ENCODE measurements at places on chromosomes 7 and 10.

DNA sequence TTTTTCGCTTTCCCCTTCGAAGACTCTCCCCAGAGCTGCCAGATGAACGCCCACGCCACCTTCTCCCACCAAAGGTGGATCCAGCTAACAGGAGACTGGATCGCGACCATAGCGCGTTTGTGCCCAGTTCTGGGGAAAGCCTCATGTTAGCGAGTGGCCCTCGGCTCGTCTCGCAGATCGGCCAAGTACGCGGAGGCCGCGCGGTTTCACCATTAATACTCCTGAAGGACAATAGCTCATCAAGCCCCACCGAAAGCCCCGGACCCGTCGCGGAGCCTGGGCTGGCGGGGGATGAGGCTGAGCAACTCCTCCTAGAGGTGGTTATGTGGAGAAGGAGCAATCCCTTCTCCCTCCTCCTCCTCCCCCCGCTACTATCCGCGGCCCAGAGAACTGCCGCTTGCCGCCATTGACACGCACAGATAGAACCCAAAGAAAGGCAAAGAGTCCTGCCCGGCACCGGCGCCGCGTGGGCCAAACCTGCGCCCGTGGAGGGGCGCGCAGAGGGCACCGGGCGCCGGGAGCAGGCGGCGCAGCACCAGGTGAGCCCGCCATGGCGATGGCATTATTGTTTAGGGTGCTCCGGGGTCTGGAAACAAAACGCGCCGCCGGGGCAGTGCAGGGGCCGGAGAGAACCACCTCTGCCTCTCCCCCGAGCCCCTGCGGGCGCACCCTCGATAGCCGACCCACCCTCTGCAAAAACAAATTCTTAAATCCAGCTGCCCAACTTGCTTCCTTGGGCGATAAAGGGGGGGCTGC is at the start of gene MACROH2A2:
Gene MACROH2A2, plus strand, starts transcription at position 385 of the 756 bp plus-strand sequence. CDS start 22,813 bp downstream, outside the sequence.
- peak; percentile 74 for DNase-seq

DNA sequence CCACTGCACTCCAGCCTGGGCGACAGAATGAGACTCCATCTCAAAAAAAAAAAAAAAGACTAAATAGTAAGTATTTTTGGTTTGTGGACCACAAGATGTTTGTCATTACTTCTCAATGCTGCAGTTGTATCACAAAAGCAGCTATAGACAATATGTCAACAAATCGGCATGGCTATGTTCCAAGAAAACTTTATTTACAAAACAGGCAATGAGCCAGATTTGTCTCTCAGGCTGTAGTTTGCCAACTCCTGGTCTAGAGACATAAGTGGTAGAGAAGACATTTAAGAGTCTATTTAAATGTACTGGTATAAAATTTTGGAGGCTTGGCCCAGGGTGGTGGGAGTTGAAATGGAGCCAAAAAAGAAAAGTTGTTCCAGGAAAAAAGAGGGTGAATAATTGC is 185.8 kb downstream of the SORCS1 start:
- DNase-seq: no peak

GRCh38 chr10:131657985-131658330 is 242.8 kb upstream of the PPP2R2D start:
- no peak for DNase-seq

DNA sequence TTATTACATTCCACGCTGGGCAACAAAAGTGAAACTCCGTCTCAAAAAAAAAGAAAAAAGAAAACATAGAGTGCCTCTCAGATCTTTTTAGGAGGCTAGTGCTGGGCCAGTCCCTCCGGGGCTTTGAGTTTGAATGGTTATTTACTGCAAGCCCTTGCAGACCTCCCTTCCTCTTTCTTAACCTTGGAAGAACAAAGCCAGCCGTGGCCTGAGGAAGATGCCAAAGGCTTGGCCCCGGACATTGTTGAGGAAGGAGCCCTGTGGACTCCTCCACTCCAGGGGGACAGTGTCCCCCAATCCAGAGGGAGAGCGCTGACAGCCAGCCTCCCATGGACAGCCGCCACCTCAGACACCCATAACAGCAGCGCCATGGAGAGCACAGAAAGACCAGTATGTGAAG is 5.0 kb downstream of the TSPAN33 start:
- no peak for DNase-seq

- no peak for DNase-seq
Measured at GRCh38 chr7:30760514-30761213, 8.7 kb downstream of the INMT start.

- no peak for DNase-seq
Measured at GRCh38 chr7:150450491-150451001, at the start of gene GIMAP8. Gene GIMAP8 (plus strand): TSS chr7:150450630. CDS start chr7:150466699, 16,069 bp downstream.

- DNase-seq: peak; percentile 50
Measured at GRCh38 chr7:55149001-55149400, 130.2 kb downstream of the EGFR start.

GRCh38 chr10:70337201-70337651 is 45.2 kb downstream of the LRRC20 start:
- peak; percentile 51 for DNase-seq

GRCh38 chr7:129832282-129832681 is 120.5 kb downstream of the UBE2H start:
- no peak for DNase-seq

- no peak for DNase-seq
Measured at GRCh38 chr7:92590711-92591310, 621 bp upstream of the FAM133B start.

DNA sequence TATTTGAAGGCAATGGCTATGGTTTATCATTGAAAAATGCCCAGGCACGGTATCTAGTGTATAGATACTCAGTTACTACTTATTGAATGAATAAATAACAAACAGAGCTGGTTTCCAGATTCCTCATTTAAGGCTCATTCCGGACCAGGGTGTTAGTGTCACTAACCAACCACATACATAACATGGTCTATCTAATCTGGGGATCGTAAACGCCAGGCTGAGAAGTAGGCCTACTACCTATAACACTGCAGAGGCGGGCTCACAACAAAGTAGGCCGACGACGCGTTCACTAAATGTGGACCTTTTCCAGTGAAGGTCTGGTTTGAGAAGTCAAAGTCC is 423 bp downstream of the LSM5 start:
- DNase-seq: no peak

DNA sequence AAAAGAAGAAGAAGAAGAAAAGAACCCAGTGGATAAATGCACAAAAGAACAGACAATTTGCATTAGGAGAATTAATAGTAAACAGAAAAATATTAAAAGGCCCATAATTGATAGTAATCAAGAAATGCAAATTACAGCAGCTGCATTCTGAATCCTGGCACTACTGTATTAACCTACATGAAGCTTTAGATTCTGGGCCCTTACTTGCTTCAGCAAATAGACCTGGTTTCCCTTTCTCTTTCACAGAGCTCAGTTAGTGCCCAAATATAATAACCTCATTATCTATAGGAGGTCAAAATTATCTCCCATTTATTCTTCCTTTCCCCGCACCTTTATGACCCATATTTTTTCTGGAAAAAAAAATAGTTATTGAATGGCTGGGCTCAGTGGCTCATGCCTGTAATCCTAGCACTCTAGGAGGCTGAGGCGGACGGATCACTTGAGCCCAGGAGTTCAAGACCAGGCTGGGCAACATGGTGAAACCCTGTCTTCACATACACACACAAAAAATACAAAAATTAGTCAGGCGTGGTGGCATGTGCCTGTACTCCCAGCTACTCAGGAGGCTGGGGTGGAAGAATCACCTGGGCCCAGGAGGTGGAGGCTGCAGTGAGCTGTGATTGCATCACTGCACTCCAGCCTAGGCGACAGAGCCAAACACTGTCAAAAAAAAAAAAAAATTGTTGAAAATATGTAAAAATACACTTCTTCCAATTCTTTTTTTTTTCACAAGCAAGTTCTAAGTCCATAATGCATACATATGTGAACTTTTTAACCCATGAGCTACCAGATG is 36.0 kb upstream of the PIK3AP1 start:
- DNase-seq: no peak

DNA sequence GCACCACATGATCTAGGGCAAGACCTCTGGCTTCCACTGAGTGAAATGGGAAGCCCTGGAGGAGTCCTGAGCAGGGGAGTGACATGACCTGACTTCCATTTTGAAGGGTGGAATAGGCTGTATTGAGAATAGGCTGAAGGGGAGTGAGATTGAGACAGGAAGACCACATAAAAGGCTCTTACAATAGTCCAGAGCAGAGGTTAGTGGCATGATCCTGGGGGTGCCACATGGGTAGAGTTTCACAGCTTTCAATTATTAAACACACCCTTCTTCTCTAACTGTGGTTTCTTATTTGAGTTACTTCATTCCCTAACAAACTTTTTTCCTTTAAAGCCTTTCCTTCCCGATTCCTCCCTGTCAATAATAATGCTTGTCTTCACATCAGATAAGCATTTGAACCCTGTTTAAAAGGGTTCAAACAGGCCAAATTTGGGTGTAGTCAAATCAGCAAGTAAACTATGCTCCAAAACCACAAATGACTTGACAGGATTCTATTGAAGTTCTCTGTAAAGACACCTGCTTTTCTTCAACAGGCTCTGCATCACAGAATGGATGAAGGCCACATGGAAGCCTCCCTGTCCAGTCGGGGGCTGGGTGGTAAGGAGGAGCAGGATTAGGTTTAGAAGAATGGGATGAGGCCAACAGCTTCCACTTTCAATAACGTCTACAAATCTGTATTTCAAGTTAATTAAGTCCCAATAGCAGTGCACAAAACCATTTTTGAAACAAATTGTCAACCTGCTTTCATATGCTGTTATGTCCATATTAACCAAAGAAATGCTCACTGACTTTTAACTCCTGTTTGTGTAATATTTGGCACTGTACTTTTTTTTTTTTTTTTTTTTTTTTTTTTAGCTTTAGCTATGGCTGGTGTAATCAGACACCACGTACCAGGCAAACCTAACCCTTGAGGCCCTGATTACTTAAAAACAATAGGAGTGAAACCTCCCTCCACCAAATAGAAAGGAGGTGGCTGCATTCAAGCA is 131.9 kb downstream of the NRCAM start:
- DNase-seq: no peak

GRCh38 chr10:132310701-132311337 is 3.1 kb upstream of the STK32C start:
- DNase-seq: no peak

- no peak for DNase-seq
Measured at GRCh38 chr10:98536551-98536950, 89.8 kb upstream of the HPS1 start.

- DNase-seq: no peak
Measured at GRCh38 chr7:9083837-9084236, 650.4 kb downstream of the NXPH1 start.

- DNase-seq: peak; percentile 41
Measured at GRCh38 chr7:30510124-30511075, 5.8 kb upstream of the GGCT start.

- DNase-seq: peak; percentile 34
Measured at GRCh38 chr10:27223964-27224363, 16.6 kb downstream of the ACBD5 start.

DNA sequence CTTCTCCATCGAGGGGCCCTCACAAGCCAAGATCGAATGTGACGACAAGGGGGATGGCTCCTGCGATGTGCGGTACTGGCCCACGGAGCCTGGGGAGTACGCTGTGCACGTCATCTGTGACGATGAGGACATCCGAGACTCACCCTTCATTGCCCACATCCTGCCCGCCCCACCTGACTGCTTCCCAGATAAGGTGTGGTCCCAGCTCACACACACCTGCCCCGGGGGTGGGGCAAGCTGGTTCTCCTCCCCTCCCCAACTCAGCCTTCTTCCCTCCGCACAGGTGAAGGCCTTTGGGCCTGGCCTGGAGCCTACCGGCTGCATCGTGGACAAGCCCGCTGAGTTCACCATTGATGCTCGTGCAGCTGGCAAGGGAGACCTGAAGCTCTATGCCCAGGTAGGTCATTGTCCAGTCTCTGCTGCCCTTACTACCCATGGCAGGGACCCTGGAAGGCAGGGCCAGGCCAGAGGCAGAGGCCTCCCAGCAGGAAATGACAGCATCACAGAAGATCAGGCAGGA is 11.0 kb downstream of the FLNC start:
- DNase-seq: no peak
